ENCODE measurements at places on chromosomes 4 and X. TPM values are rescaled to one million over a fixed set of nuclear protein-coding genes. Genes with fewer than 3 reads are reported as not detected.

The PRR27 gene
- 0.23 TPM for total RNA-seq

GRCh38 chr4:78426972-78427371 is 124.6 kb upstream of the ANXA3 start:
- H3K4me3 ChIP-seq = no peak overlapping the region
- H3K4me1 ChIP-seq = no peaks in the 10 kb centered on the region
- no peak for DNase-seq
- H3K36me3 ChIP-seq = no peaks in the 10 kb centered on the region

GRCh38 chrX:124289443-124289842 is 43.0 kb upstream of the TEX13D start:
- H3K27me3 ChIP-seq = no peaks in the 10 kb centered on the region
- no peaks in the 10 kb centered on the region for H3K4me1 ChIP-seq
- DNase-seq = no peak
- no peak overlapping the region for H3K27ac ChIP-seq
- no peak overlapping the region for H3K4me3 ChIP-seq

DNA sequence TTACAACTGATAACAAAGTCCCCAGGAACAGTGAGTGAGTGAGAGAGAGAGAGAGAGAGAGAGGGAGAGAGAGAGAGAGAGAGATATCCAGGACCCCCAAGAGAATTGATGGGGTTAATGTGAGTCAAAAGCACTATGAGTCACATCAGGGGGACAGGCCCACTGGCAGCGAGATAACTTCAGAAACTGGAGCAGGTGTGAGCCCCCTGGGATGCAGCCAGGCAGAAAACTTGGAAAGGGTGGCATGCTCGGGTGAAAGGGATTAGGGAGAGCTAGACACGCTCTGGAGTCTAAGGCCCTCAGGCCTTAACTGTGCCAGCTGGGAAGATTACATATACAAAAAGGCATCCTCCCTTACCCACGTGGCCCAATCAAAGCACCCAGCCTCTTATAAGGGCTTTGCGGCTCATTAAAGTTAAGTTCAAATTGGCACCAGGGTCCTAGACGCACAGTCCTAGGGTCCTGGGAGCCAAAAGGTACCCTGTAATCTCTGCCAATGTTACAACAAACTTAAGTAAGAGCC is 841 bp downstream of the ACOT9 start:
- H3K4me1 ChIP-seq = no peaks in the 10 kb centered on the region
- peak overlapping the region; percentile 58 for H3K4me3 ChIP-seq
- H3K36me3 ChIP-seq = no peaks in the 10 kb centered on the region
- H3K27me3 ChIP-seq = no peaks in the 10 kb centered on the region
- H3K27ac ChIP-seq = peak overlapping the region; percentile 87
- peak; percentile 32 for DNase-seq

- no peaks in the 10 kb centered on the region for H3K36me3 ChIP-seq
- H3K4me1 ChIP-seq = no peaks in the 10 kb centered on the region
- DNase-seq = no peak
- H3K4me3 ChIP-seq = no peak overlapping the region
- H3K27me3 ChIP-seq = no peaks in the 10 kb centered on the region
Observed at GRCh38 chr4:85672116-85672515, 197.2 kb downstream of the ARHGAP24 start.

DNA sequence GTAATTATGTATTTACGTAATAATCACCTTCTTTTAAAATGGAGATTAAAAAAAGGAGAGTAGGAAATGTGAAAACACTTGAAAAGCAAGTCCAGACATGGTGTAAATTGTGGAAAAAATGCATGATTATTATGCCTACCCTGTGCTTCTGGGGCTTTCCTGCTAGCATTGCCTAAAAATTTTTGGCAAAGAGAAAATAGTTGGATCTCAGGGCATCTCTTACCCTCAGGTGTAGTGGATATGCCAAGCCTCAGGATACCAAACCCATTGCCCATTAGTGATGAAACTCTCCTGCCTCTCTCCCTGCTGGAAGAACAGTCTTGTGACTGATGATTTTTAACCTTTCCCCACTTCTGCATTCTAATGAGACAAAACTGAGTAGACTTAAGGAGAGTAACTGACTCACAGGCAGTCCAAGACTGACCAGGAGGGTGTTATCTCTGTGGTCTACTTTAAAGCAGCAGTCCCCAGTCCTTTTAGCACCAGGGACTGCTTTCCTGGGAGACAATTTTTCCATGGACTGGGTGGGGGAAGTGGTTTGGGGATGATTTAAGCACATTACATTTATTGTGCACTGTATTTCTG is 174.6 kb downstream of the ZNF330 start:
- H3K36me3 ChIP-seq = no peaks in the 10 kb centered on the region
- H3K4me1 ChIP-seq = no peaks in the 10 kb centered on the region
- H3K27ac ChIP-seq = no peak overlapping the region
- no peak overlapping the region for H3K4me3 ChIP-seq
- H3K27me3 ChIP-seq = no peaks in the 10 kb centered on the region

- no peak overlapping the region for H3K27ac ChIP-seq
- no peaks in the 10 kb centered on the region for H3K27me3 ChIP-seq
- no peak overlapping the region for H3K4me3 ChIP-seq
- no peaks in the 10 kb centered on the region for H3K36me3 ChIP-seq
- no peak for DNase-seq
Observed at GRCh38 chr4:6038711-6039110, 20.5 kb upstream of the C4orf50 start.

GRCh38 chr4:3820016-3820805 is 54.0 kb downstream of the ADRA2C start:
- no peaks in the 10 kb centered on the region for H3K27me3 ChIP-seq
- H3K27ac ChIP-seq = no peak overlapping the region
- no peak for DNase-seq
- H3K4me3 ChIP-seq = no peak overlapping the region
- no peaks in the 10 kb centered on the region for H3K4me1 ChIP-seq

The ERCC6L gene
- 0.85 TPM for total RNA-seq

The AREG gene
- 17.1 TPM for total RNA-seq

- H3K27me3 ChIP-seq = no peaks in the 10 kb centered on the region
- no peak overlapping the region for H3K4me3 ChIP-seq
- peaks cover 8% of the 10 kb centered on the region for H3K36me3 ChIP-seq
- no peak for DNase-seq
- no peak overlapping the region for H3K27ac ChIP-seq
Observed at GRCh38 chr4:77163641-77164040, 6.6 kb downstream of the CCNG2 start.

- no peak overlapping the region for H3K27ac ChIP-seq
- no peak for DNase-seq
- no peaks in the 10 kb centered on the region for H3K27me3 ChIP-seq
- no peaks in the 10 kb centered on the region for H3K36me3 ChIP-seq
- H3K4me3 ChIP-seq = no peak overlapping the region
Observed at GRCh38 chr4:83759611-83760010, 223.7 kb downstream of the GPAT3 start.

The CXCL1 gene
- total RNA-seq = 37.1 TPM

GRCh38 chr4:154361450-154361849 is 130.1 kb downstream of the DCHS2 start:
- no peaks in the 10 kb centered on the region for H3K4me1 ChIP-seq
- DNase-seq = no peak
- H3K36me3 ChIP-seq = no peaks in the 10 kb centered on the region
- H3K4me3 ChIP-seq = no peak overlapping the region

- DNase-seq = peak; percentile 9
- no peak overlapping the region for H3K4me3 ChIP-seq
- H3K27me3 ChIP-seq = no peaks in the 10 kb centered on the region
- no peak overlapping the region for H3K27ac ChIP-seq
Observed at GRCh38 chr4:158255727-158256324, 45.5 kb downstream of the TMEM144 start.

GRCh38 chrX:119690921-119691716 is 1.8 kb downstream of the SEPTIN6 start:
- H3K4me1 ChIP-seq = no peaks in the 10 kb centered on the region
- H3K27me3 ChIP-seq = no peaks in the 10 kb centered on the region
- H3K4me3 ChIP-seq = no peak overlapping the region
- no peak for DNase-seq
- H3K27ac ChIP-seq = no peak overlapping the region

GRCh38 chr4:7542781-7543180 is 108.1 kb upstream of the PSAPL1 start:
- H3K36me3 ChIP-seq = no peaks in the 10 kb centered on the region
- no peak overlapping the region for H3K27ac ChIP-seq
- no peaks in the 10 kb centered on the region for H3K27me3 ChIP-seq
- DNase-seq = no peak

The TEX11 gene
- total RNA-seq = 2.6 TPM

The CLNK gene
- total RNA-seq = not detected

- no peaks in the 10 kb centered on the region for H3K27me3 ChIP-seq
- H3K4me1 ChIP-seq = no peaks in the 10 kb centered on the region
- H3K27ac ChIP-seq = no peak overlapping the region
- no peak overlapping the region for H3K4me3 ChIP-seq
- no peaks in the 10 kb centered on the region for H3K36me3 ChIP-seq
- no peak for DNase-seq
Observed at GRCh38 chr4:15936495-15936894, 2.0 kb downstream of the FGFBP1 start.

GRCh38 chr4:179467878-179468277 is 2025.6 kb upstream of the AGA start:
- H3K27ac ChIP-seq = no peak overlapping the region
- H3K4me1 ChIP-seq = no peaks in the 10 kb centered on the region
- no peak overlapping the region for H3K4me3 ChIP-seq
- no peaks in the 10 kb centered on the region for H3K36me3 ChIP-seq

- DNase-seq = no peak
- no peaks in the 10 kb centered on the region for H3K27me3 ChIP-seq
- no peak overlapping the region for H3K4me3 ChIP-seq
- no peak overlapping the region for H3K27ac ChIP-seq
- H3K36me3 ChIP-seq = no peaks in the 10 kb centered on the region
Observed at GRCh38 chr4:177673985-177674489, 231.8 kb upstream of the AGA start.

The KLHL4 gene
- total RNA-seq = 31.1 TPM

The ARHGAP36 gene
- total RNA-seq = 1.6 TPM

DNA sequence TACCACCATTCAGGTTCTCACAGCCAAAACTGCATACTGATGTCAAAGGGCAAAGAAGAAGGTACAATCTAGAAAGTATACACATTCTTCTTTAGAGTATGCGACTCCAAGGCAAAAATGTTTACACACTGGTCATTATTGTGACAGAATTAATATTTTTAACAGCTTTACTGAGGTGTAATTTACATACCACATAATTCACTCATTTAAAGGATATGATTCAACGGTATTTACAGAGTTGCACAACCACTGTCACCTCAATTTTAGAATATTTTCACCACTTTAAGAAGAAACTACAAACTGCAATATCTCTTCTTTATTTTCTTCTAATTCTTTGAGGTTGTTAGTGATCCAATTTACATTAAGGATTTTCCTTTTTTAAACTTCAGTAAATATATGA is 325.4 kb upstream of the SMIM31 start:
- DNase-seq = no peak
- no peaks in the 10 kb centered on the region for H3K4me1 ChIP-seq
- H3K27me3 ChIP-seq = no peaks in the 10 kb centered on the region
- H3K36me3 ChIP-seq = no peaks in the 10 kb centered on the region
- no peak overlapping the region for H3K27ac ChIP-seq
- no peak overlapping the region for H3K4me3 ChIP-seq

GRCh38 chr4:52780617-52781354 is 29.6 kb upstream of the ERVMER34-1 start:
- no peaks in the 10 kb centered on the region for H3K36me3 ChIP-seq
- H3K27me3 ChIP-seq = no peaks in the 10 kb centered on the region
- no peak overlapping the region for H3K4me3 ChIP-seq
- no peak overlapping the region for H3K27ac ChIP-seq

The SFRP2 gene
- 3.7 TPM for total RNA-seq

The MAGEE2 gene
- total RNA-seq = 0.36 TPM

The SLC34A2 gene
- total RNA-seq = 1.2 TPM

The PLXNB3 gene
- 52.7 TPM for total RNA-seq

DNA sequence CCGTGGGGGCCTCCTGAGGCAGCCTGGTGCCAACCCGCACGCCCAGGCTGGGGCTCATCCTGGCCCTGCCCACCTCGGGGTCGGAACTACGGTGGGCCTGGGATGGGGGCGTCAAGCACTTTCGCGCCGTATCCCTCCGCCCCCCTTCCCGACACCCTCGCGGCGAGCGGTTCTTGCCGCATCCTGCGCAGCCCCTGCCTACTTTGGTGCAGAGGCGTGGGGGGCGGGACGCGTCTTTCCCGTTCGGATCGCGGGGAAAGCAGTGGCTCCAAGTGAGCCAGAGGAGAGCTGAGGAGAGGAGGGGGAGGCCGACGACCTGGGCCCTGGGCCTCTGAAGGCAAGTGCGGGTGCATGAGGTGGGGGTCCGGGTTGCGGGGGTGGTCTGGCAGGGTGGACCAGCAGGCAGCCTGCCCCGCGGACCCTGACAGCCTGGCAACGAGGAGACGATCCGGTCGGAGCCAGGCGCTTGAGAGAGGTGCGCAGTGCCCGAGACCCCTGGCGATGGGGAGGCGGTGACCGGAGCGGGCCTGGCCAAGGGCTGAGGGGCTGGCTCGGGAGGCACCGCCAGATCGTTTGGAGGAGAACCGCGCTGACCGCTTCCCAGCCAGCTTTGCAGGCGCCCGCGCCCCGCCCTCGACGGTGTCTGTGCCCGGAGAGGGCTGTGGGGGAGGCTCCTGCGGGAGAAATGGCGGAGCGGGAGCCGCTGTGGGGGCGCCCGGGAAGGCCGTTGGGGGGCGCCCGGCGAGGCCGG is at the start of gene GPRASP2:
TSS of gene GPRASP2 (plus strand) at position 233 of the 751 bp plus-strand sequence. CDS start 2,422 bp downstream, outside the sequence.
- H3K4me3 ChIP-seq = peak within 1 kb of the TSS; percentile 49
- no peaks in the 10 kb centered on the region for H3K4me1 ChIP-seq
- H3K27ac ChIP-seq = peak within 1 kb of the TSS; percentile 88
- H3K27me3 ChIP-seq = no peaks in the 10 kb centered on the region
- no peaks in the 10 kb centered on the region for H3K36me3 ChIP-seq
- peak; percentile 12 for DNase-seq

The MEPE gene
- total RNA-seq = not detected

The ASMT gene
- 1.0 TPM for total RNA-seq

- H3K27ac ChIP-seq = no peak overlapping the region
- no peaks in the 10 kb centered on the region for H3K4me1 ChIP-seq
- no peak overlapping the region for H3K4me3 ChIP-seq
- no peak for DNase-seq
- no peaks in the 10 kb centered on the region for H3K36me3 ChIP-seq
Observed at GRCh38 chr4:167032871-167033270, 201.4 kb downstream of the SPOCK3 start.

DNA sequence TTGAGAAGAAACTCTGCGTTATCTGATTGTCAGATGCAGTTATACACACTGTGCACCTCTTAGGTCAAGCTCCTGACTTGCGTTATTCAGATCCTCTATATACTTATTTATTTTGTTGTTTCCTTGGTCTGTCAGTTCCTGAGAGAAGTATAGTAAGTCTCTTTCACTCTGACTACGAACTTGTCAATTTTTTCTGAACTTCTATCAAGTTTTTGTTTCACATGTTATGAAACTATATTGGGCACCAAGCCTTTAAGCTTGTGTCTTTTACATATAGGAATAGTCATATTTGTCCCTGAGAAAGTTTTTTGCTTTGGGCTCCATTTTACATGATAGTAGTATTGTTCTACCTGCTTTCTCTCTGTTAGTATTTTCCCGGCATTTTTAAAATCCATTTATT is 31.7 kb downstream of the ZNF275 start:
- no peak overlapping the region for H3K27ac ChIP-seq
- no peaks in the 10 kb centered on the region for H3K36me3 ChIP-seq
- H3K4me1 ChIP-seq = no peaks in the 10 kb centered on the region
- H3K4me3 ChIP-seq = no peak overlapping the region
- H3K27me3 ChIP-seq = no peaks in the 10 kb centered on the region
- DNase-seq = no peak

The VSIG4 gene
- total RNA-seq = 31.5 TPM

The SYNPO2 gene
- 131 TPM for total RNA-seq

- H3K4me1 ChIP-seq = no peaks in the 10 kb centered on the region
- H3K36me3 ChIP-seq = no peaks in the 10 kb centered on the region
- H3K27me3 ChIP-seq = no peaks in the 10 kb centered on the region
- no peak overlapping the region for H3K4me3 ChIP-seq
Observed at GRCh38 chrX:136819031-136819703, 38.4 kb upstream of the ARHGEF6 start.

The TSPAN7 gene
- 11.4 TPM for total RNA-seq

Measured in prostate gland (tissue), 2 donors.